ENCODE measurements at places on chromosomes 16 and 17. TPM values are rescaled to one million over a fixed set of nuclear protein-coding genes. Genes with fewer than 3 reads are reported as not detected.
A peak's percentile ranks its signal among the peaks of the same experiment; 100 is the strongest.

NTN1 gene
- total RNA-seq, result 4.3 TPM

GRCh38 chr17:8835631-8836364 lies 31.7 kb downstream of the PIK3R6 start:
- no peak for DNase-seq
- H3K4me3 ChIP-seq, result no peak overlapping the region
- peaks cover 3% of the 10 kb centered on the region for H3K4me1 ChIP-seq
- no peak overlapping the region for H3K27ac ChIP-seq

- no peak overlapping the region for H3K4me3 ChIP-seq
- H3K4me1 ChIP-seq, result peaks cover 2% of the 10 kb centered on the region
- H3K27ac ChIP-seq, result no peak overlapping the region
- no peaks in the 10 kb centered on the region for H3K27me3 ChIP-seq
Measured at GRCh38 chr16:47774661-47775060, 313.5 kb downstream of the PHKB start.

DNA sequence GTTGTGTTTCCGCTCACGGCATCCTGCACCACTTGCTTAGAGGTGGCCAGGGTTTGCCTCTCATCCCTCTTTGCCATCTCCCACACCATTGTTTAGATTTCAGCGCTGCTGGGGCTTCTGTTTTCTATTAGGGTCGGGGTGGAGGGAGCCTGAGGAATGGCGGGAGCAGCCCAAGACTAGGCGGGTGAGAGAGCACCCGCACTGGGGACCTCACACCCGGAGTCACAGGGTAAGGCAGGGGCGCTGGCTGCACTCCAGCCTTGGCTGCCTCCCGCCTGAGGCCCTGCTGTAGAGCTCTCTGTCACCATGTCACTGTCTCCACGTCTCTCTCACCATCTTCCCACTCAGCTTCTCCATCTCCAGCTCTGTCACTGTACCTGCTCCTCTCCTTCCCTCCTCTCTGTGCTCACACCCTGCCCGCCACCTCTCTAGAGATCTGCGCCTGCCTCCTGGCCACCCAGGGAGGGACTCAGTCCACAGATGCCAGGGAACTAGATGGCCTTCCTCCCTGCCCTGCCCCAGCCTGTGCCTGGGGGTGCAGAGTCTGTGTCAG lies 32.8 kb upstream of the ABCC3 start:
- no peaks in the 10 kb centered on the region for H3K27me3 ChIP-seq
- peaks cover 18% of the 10 kb centered on the region for H3K4me1 ChIP-seq
- no peaks in the 10 kb centered on the region for H3K36me3 ChIP-seq
- H3K4me3 ChIP-seq, result no peak overlapping the region
- no peak for DNase-seq
- H3K27ac ChIP-seq, result no peak overlapping the region

GRCh38 chr17:36547776-36548175 lies 3.1 kb downstream of the GGNBP2 start:
- peaks cover 6% of the 10 kb centered on the region for H3K4me1 ChIP-seq
- H3K27ac ChIP-seq, result no peak overlapping the region
- peak overlapping the region; percentile 79 for H3K4me3 ChIP-seq
- no peaks in the 10 kb centered on the region for H3K27me3 ChIP-seq

- H3K27ac ChIP-seq, result no peak overlapping the region
- H3K4me3 ChIP-seq, result no peak overlapping the region
- peaks cover 55% of the 10 kb centered on the region for H3K27me3 ChIP-seq
- H3K4me1 ChIP-seq, result no peaks in the 10 kb centered on the region
Measured at GRCh38 chr16:15854906-15855703, 1.7 kb downstream of the MYH11 start.

DNA sequence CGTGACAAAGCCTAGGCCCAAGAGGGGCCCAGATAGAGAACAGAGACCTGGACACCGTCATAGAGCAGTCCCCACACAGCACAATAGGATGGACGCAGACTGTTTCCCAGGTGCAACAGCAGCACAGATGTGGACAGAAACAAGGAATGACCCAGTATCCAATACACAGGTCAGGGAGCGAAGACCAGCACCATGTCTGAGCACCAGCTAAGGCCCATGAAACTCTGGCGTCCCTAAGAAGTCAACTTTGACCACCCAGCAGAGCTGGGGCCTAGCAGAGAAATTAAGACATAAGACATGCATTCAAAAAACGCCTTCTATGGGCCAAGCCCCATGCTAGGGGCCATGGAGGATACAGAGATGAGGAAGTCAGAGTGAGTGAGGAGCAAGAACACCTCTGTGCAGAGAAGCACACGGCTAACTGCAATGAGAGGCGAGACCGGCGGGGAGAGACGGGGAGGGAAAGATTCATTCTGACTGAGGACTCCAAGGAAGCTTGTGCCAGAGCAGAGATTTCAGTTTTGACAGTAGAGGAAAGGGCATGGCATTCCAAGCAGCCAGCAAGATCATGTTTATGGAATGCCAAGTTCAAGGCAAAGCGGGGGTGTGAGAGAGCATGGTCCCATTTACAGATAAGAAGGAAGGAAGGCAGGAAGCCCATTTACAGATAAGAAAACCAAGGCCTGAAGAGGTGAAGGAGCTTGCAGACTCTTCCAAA lies 50.8 kb downstream of the PITPNM3 start:
- peaks cover 4% of the 10 kb centered on the region for H3K4me1 ChIP-seq
- no peak for DNase-seq
- H3K27me3 ChIP-seq, result no peaks in the 10 kb centered on the region
- H3K4me3 ChIP-seq, result no peak overlapping the region
- no peaks in the 10 kb centered on the region for H3K36me3 ChIP-seq

DNA sequence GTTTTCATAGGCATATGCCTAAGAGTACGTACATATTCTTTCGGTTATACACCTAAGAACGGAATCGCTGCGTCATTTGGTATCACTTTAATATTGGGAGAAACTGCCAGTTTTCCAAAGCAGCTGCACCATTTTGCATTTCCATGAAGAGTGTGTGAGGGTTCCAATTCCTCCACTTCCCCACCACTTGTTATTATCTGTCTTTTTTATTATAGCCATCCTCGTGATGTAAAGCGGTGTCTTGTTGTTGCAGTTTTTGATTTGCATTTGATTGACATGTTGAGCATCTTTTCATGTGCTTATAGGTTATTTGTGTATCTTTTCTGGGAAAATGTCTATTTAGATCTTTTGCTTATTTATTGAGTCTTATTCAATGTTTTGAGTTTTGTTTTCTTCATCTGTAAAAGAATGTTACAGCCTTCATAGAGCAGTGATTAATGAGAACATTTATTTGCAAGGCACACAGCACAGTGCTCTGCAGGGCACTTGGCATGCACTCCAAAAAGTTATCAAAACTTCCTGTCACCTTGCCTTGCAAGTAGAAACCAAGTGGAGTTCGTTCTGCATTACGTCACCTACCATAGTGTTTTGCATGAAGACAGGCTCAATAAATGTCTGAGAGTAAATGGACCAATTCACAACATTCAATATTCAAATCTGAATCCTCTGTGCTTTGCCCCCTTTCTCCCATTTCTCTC lies 26.6 kb upstream of the ST6GALNAC1 start:
- H3K4me3 ChIP-seq, result no peak overlapping the region
- DNase-seq, result no peak
- no peaks in the 10 kb centered on the region for H3K36me3 ChIP-seq
- H3K4me1 ChIP-seq, result peaks cover 16% of the 10 kb centered on the region
- H3K27ac ChIP-seq, result no peak overlapping the region

- H3K4me3 ChIP-seq, result peak overlapping the region; percentile 10
- DNase-seq, result peak; percentile 31
- no peak overlapping the region for H3K27ac ChIP-seq
- no peaks in the 10 kb centered on the region for H3K36me3 ChIP-seq
- H3K4me1 ChIP-seq, result no peaks in the 10 kb centered on the region
Measured at GRCh38 chr17:42653179-42654124, 5.6 kb upstream of the TUBG2 start.

DNA sequence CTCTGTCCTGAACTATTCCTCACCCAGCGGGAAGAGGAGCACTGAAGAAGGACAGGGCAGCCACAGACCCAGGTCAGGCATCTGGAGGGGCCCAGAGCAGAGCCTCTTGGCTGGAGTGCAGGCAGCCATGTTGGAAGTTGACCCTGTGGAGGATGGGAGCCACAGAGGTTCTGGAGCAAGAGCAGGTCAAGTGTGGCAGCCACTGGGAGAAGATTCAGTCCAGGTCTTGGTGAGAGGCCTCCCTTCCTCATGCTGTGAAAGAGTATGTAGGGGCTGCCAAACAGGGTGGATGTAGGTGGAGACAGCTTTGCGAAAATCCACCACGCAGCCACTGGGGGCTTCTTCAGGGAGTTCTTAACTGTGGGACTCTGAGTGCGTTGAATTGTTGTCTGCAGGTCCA lies 590 bp upstream of the CD79B start:
- H3K36me3 ChIP-seq, result no peaks in the 10 kb centered on the region
- no peaks in the 10 kb centered on the region for H3K27me3 ChIP-seq
- no peak for DNase-seq
- H3K27ac ChIP-seq, result no peak overlapping the region
- no peak overlapping the region for H3K4me3 ChIP-seq

Data from A673 (cell line).